ENCODE measurements at places on chromosomes 6 and 20.

DNA sequence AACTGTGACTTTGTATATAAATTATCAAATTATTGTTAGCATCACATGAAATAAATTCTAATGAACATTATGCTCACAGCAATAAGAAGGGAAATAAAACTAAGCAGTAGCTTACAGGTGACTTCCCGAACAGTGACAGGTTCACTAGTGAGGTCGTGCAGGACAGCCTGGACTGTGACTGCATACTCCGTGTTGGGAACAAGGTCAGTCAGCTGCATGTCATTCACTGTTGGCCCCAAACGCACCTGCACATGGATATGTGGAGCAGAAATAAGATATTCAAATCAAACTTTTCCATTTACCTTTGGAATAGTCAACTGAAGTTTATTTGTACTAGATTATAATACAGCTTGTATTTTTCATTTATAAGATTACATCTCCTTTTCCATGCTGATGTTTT lies 60.6 kb downstream of the COL12A1 start:
- DNase-seq = no peak

DNA sequence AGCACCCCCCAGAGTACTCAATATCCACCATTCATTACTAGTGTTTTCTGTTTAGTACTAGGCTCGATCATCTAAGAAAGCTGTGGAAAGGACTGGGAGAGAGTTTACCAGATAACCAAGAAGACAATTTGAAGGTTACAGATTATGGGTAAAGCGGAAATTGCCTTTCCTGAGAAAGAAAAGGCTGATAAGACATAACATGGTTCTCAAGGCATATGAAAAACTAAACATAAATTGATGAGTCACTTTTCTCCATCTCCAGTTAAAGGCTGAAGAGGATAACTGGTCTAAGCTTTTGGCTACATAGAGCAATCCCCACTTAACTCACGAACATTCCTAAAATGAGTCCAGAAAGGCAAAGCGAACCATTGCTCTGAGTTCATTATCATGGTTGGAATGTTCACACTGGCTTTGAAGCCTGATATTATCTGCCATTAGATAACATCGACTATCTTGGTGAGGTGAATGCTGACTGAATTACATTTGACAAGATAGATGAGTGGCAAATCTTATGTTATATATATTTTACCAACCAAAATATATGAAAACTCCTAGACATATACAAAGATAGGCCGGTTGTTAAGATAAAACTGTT lies 65.8 kb downstream of the BTBD9 start:
- DNase-seq = no peak

- DNase-seq = no peak
These were observed 572 bp upstream of the ZDHHC14 start for GRCh38 chr6:157380458-157380778.

DNA sequence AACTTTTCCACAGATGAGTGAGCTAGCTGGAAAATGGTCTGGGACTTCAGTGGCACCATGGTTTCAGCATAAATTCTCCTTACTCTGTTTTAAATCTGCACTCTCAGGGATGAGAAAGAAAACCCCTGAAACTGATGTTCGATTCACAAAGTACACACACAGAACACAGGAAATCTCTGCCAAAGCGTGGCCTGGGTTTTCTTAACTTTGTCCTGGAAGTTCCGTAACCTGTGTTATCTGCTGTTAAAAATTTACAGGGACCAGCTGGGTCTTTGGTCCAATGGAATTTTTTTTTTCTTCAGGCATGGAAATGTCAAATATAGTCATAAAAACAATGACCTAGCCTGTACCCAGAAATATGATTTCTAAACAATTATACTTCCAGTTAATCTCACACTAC lies 7.3 kb downstream of the SCML4 start:
- DNase-seq = no peak

GRCh38 chr20:34525709-34526416 lies 9.6 kb downstream of the DYNLRB1 start:
- no peak for DNase-seq

DNA sequence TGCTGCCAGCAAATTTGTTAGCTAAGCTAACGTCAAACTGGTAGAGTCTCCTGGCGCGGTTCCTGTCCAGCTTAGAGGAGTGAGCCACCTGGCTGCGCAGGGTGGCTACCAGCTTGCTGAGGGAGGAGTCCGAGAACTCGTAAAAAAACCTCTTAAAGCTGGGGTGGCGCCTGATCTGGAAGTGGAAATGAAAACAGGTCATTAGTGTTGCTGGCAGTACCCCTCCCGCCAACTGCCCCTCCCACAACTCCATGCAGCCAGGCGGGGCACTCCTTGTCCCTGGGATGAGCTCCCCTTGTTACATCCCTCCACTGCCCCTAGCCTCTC lies 17.3 kb downstream of the BNIP5 start:
- no peak for DNase-seq

DNA sequence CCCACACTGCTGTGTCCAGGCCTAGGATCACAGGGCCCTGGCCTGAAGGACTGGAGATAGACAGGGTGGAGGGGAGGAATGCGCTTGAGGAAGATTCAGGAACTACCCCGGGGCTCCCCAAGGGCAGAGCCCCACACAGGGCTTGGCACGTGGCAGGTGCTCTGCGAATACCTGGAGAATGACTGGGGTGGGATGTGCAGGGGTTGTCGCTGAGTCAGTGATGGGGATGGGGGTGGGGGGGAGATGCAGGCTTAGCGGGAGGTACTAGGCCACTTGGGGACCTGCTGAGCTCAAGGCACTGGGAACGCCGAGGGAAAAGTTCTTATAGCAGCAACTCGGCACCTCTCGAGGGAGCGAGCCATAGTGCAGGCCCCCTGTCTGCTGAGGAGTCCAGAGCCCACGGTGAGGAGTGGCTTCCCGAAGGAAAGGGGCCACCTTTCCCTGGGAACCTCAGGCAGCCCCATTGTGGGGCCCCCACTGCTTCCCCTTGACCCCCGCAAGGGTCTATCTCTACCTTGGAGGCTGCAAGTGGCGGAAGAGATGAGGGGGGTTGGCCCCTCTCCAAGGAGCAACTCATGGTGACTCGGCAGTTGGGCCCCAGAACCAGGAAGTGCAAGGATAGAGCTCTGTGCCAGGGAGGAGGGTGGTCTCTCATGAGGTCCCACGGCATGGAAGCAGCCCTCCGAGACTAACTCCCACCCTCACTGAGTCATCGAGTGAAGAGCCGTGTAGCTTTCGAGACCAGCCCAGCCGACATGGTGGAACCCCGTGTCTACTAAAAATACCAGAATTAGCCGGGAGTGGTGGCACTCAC lies 33.1 kb downstream of the SRC start:
- DNase-seq = no peak

GRCh38 chr6:149235130-149235561 lies 82.4 kb upstream of the TAB2 start:
- DNase-seq = no peak

GRCh38 chr20:47682028-47682783 lies 103.1 kb downstream of the SULF2 start:
- no peak for DNase-seq

- no peak for DNase-seq
These were observed 121.7 kb downstream of the TNFRSF21 start for GRCh38 chr6:47187893-47188587.

- no peak for DNase-seq
These were observed 192.0 kb upstream of the PLN start for GRCh38 chr6:118356054-118356453.

DNA sequence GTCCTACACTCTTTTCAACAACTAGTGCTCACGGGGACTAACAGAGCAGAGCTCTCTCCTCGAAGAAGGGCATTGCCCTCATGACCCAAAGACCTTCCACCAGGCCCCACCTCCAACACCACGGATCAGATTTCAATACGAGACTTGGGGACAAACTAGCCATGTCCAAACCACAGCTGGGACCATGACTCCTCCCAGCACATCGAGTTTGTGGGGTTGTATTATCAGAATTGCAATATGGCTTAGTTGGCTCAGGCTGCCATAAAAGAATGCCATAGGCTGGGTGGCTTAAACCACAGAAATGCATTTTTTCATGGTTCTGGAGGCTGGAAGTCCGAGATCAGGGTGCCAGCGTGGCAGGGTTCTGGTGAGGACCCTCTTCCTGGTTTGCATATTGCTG lies 189.7 kb upstream of the PMEPA1 start:
- DNase-seq = no peak

- no peak for DNase-seq
These were observed 8.6 kb upstream of the HECA start for GRCh38 chr6:139126255-139126654.

DNA sequence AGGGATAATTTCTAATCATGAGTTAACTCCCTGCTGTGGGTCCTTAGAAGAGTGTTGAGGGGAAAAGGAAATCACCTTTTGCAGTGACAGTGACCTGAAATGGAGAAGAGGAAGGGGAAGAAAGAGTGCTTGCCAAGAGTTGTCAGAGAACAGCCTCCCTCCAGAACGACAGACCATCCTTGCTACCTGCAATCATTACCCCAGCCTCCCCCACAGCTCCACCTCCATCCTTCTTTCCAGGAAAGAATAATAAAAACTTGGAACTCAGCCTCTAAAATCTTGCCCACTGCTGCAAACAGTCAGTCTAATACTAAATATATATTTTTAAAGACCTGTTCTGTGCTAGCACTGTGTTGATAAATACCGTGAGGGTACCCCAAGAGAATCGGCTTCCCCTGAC lies 28.7 kb upstream of the FUCA2 start:
- DNase-seq = no peak

GRCh38 chr6:28371706-28372451 lies 22.1 kb downstream of the ZKSCAN3 start:
- no peak for DNase-seq

- no peak for DNase-seq
These were observed 149.1 kb downstream of the SASH1 start for GRCh38 chr6:148491638-148492251.

- DNase-seq = no peak
These were observed 41.2 kb upstream of the PROKR2 start for GRCh38 chr20:5357946-5358345.

DNA sequence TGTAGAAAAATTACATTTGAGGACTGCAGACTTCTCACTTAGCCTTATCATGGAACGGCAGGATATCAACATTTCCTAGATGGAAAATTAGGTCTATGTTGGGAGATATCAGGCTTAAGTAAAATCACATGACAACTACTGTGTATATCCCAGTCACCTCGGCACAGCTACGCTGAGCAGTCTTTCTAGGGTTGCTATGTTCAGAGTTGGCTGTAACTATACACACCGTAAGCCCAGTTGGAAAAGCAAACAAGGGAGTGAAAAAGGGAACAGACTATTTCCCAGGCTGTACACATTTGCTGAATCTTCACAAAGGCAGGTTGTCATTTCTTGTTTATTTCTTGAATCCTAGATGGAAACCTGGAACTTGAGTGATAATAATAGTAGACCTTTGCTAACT lies 80.7 kb upstream of the PTPRK start:
- DNase-seq = no peak

- DNase-seq = no peak
These were observed 134.2 kb downstream of the TRIM27 start for GRCh38 chr6:28789553-28790083.

DNA sequence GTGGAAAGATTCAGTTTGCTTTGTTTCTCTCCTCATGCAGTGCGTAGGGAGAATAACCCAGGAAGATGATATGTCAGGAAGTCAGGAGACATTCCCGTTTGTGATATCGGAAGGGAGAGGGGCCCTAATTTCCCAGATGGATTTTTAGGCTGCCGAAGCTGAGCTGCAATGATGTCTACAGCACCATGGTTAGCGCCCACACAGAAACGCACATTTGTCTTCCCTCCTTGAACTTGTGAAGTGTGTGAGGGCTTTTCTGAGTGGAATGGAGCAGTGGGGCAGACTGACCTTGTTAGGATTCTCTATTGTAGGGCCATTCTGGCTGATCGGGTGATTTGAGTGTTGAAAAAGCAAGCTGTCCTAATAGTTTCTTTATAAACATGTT lies 191.3 kb upstream of the ARG1 start:
- no peak for DNase-seq

GRCh38 chr20:35547329-35547728 lies 5.5 kb downstream of the ERGIC3 start:
- no peak for DNase-seq

DNA sequence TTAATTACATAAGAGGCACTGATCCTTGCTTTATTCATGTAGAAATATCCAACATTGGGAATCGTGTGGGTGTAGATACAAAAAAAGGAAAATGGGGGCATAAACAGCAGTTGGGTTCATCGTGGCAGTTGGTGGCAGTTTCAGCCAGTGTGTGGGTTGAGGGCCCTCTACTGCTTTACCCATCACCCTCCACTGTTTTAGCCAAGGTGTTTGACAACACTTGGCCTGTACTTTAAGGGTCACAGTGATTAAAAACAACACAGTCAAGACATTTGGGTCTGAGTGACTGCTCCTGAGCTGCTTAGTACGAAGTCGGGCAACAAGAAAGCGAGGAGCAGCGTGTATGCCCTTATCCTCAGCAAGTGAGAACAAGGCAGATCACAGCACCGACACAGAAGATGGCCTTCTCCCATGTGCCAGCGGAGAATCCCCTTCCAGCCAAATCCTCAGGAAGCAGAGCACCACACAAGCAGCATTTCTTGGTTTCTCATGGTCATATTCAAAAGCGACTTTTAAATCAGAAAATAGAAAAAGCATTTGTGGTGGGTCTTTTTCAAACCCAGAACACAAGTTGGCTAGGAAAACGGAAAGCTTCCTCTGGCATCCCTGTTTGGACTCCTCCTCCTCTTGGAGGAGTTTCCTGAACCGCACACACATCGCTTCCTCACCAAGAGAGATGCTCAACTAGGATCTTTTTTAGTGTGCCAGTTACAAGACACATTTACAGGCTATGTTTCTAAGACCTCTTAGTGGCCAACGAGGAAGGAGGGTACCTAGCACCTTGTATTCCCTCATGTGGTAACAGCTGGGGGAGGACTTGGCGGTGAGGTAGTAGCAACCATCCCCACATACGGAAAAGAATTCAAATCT lies 23.5 kb downstream of the EIF2S2 start:
- no peak for DNase-seq

- DNase-seq = no peak
These were observed 320.2 kb upstream of the JARID2 start for GRCh38 chr6:14925699-14926026.

- no peak for DNase-seq
These were observed 227.9 kb downstream of the PTPRT start for GRCh38 chr20:42961771-42962170.

- no peak for DNase-seq
These were observed 16.0 kb downstream of the CDH4 start for GRCh38 chr20:61268024-61268423.

DNA sequence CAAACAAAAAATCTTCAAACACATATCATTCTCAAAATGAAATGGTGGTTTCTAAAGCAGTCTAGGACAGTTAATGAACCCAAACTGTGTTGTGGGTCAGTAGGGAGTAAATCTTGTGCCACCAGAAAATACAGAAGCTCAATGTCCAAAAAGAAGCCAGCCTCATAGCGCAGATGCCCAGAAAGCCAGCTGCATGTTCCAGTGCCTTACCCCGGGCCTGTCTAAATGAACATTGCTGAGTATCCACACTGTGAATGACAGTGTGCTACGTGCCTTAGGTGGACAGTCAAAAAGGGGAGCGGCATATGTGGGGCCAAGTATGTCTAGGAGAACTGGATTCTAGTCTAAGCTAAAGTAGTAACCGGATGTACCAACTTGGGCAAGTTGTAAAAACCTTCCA lies 10.9 kb downstream of the FYN start:
- DNase-seq = no peak

GRCh38 chr6:148996815-148997214 lies 250.0 kb downstream of the UST start:
- no peak for DNase-seq

GRCh38 chr6:88013015-88013414 lies 34.6 kb upstream of the SPACA1 start:
- no peak for DNase-seq

- DNase-seq = no peak
These were observed 173.9 kb downstream of the LMBRD1 start for GRCh38 chr6:69622924-69623323.
